ENCODE measurements at places on chromosomes 13 and 19.

DNA sequence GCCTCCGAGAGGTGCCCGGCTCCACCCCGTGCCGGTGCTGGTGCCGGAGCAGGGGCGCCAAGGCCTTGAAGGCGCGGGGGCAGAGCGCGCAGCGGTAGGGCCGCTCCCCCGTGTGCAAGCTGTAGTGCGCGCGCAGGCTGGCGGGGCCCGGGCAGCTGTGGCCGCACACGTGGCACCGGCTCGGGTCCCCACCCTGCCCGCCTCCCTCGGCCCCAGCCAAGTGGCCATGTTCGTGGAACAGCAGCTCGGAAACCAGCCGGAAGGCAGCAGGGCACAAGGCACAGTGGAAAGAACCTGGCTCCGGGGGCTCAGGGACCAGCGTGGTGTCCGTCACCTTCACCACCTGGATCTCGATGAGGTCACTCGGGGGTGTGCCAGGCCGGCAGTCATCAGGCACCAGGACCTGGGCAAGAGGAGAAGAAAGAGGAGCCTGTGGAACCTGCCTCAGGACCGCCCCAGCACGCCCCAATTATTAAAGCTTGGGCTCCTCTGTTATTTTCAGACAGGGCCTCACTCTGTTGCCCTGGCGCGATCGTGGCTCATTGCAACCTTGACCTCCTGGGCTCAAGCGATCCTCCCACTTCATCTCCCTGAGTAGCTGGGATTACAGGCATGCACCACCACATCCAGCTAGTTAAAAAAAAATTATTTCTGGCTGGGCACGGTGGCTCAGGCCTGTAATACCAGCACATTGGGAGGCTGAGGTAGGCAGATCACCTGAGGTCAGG is 2.0 kb downstream of the ZNF784 start:
- DNase-seq, result no peak

GRCh38 chr19:12885749-12886650 is 1.0 kb downstream of the KLF1 start:
- DNase-seq, result no peak

GRCh38 chr13:39269411-39269810 is 231.2 kb downstream of the NHLRC3 start:
- no peak for DNase-seq

- DNase-seq, result no peak
Measured at GRCh38 chr13:99316657-99317256, 9.6 kb upstream of the GPR183 start.

DNA sequence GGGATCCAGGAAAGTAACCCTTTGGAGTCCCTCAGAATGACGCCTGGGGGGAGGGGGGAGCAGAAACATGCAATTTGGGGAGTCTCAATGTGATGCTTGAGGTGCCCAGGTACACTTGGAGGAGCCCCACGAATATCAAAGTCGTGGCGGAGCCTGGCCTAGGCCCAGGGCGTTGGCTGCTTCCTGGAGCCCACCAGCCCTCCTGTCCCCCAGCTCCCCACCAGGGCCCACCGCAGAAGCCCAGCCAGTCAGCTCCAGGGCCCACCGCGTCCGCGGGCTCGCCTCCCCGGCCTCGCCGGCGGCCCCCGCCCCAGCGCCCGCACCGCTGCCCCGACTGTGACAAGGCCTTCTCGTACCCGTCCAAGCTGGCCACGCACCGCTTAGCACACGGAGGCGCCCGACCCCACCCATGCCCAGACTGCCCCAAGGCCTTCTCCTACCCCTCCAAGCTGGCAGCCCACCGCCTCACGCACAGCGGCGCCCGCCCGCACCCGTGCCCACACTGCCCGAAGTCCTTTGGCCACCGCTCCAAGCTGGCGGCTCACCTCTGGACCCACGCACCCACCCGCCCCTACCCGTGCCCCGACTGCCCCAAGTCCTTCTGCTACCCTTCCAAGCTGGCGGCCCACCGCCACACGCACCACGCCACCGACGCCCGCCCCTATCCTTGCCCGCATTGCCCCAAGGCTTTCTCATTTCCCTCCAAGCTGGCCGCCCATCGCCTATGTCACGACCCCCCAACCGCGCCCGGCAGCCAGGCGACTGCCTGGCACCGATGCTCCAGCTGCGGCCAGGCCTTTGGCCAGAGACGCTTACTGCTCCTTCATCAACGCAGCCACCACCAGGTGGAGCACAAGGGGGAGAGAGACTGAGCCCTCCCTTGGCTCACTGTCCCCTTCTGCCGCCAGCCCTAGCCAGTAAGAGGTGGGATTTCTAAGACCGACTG is 2.1 kb downstream of the ZNF575 start:
- DNase-seq, result peak; percentile 46

DNA sequence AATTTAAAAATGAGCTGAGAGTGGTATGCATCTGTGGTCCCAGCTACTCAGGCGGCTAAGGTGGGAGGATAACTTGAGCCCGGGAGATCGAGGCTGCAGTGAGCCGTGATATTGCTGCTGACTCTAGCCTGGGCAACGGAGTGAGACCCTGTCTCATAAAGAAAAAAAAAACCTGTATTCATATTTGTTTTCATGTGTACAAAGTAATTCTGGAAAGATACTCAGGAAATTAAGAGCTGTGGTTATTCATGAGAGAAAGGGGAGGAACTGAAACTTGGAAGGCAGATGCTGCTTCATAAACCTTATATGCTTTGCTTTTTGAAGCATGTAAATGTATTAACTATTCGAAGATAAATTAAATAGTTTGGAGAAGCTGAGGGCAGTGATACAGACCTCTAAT is 8.8 kb upstream of the RLN3 start:
- no peak for DNase-seq

- peak; percentile 28 for DNase-seq
Measured at GRCh38 chr13:98279473-98280175, 102.6 kb upstream of the RNF113B start.

DNA sequence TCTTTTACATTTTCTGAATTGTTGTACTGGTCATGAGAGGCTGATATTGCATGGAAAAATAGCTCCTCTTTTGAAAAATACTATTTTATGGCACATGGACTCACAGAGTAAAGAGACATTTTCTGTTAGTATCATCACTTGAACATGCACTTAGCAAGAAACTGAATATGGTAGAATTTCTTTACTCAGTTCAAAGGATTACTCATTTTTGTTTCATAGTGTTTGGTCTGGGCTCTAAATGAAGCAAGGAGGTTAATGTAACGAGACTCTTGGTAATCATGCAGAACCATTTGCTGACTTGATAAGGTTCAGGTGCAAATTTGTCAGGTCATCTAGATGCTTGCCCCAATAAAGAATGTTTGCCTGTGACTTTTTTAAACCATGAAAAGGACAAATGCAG is 63.2 kb downstream of the GPC6 start:
- no peak for DNase-seq

DNA sequence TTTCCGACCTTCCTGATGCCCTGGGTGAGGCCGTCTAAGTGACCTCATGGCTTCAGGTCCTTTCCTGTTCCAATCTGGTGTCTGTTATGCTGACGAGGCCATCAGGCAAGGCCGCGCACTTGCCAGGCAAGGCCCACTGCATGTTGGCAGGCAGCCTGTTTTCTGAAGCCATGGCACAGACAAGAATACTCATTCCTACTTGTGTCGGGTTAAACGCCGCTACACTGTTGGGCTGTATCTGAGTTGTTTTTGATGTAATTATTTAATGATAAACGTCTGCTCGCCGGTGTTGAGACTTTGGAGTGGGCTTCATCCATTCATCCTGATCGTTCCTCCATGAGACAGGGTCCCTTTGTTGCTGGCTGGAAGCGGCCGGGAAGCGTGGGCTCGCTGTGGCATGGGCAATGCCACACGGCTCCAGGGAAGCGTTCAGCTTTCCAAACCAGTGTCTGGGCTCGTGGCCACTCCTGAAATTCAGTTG is 92.1 kb downstream of the ATP11A start:
- DNase-seq, result no peak

DNA sequence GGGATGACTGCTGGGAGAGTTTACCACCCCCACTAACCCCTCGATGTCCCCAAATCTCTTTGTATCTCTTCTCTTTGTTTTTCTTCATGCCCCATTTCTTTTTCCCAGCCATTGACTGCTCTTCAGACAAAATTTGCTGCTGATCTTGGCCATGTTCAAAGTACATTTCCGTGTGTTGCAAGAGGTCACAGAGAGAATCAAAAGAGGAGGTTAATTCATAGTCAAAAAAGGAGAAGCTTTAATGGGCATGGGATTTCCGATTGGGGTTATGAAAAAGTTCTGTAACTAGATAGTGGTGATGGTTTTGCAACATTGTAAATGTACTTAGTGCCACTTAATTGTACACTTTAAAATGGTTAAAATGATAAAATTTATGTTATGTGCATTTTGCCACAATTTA is 121.1 kb downstream of the FLT1 start:
- DNase-seq, result no peak

- DNase-seq, result peak; percentile 31
Measured at GRCh38 chr13:48094404-48094780, 512 bp downstream of the MED4 start.

Data from activated naive CD4-positive, alpha-beta T cell treated with anti-CD3 and anti-CD28 coated beads, Interleukin-2, amount 10 ng/mL, durations not matched to agents 7 days and 5 days (primary cell).